HuH-7 (cell line): ENCODE measurements at places on chromosomes 16 and 17.

DNA sequence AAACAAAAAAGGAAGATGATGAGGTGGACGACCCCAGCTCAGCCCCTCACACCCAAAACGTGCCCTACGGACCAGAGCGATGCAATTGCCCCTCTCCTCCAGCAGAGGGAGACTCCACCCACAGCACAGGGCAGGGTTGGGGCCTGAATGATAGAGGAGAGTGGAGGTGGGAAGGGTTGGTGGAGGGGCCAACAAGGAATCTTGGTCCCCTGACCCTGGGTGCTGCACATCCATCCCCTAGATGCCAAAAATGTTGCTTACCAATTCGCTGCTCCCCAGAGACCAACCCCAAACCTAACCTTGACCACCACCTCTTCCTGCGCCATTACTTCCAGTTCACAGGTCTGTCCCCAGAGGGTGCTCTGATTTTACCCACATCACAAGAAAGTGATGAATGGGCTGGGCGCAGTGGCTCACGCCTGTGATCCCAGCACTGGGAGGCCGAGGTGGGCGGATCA, 12.9 kb downstream of the P2RX5 start:
- DNase-seq: peak; percentile 86

GRCh38 chr16:914440-914839, 56.3 kb downstream of the LMF1 start:
- DNase-seq: no peak

- no peak for DNase-seq
These were observed 5.8 kb downstream of the PPY start for GRCh38 chr17:43936434-43936833.

DNA sequence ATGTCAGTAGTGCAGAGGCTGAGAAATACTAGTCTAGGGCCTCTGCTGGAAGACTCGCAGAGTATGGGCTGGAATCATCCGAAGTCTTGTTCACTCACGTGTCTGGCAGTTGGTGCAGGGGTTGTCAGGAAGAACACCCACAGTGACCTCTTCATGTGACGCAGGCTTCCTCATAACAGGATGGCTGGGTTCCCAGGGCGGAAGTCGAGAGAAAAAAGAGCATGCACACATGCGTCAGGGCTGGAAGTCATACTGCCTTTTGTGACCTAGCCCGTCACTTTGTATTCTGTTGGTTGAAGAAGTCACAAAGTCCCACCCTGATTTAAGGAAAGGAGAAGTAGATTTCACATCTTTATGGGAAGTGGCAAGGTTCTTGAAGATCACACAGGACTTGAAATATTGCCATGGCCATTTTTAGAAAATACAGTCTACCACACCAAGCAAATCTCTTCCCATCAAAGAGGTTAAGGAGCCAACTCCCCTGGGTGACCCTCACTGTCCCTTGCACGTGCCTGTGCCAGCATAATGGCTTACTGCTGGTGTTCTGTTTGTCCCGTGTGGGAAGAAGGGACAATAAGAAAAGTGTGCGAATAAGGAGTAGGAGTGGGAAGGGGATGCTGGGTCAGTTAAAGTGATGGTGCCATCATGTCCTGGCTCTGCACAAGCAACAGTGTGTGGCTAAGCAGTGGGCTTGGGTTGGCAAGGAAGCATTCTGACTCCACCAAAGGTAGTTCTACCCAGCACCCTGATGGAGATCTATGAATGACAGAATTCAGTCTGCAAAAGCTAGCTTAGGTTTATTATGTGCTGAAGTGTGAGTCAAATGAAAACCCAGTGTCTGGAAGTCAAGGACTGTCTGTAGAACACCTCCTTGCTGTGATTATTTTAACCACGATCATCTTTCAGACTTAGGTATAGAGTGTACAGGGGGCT, 28.1 kb downstream of the HEATR3 start:
- DNase-seq: no peak

DNA sequence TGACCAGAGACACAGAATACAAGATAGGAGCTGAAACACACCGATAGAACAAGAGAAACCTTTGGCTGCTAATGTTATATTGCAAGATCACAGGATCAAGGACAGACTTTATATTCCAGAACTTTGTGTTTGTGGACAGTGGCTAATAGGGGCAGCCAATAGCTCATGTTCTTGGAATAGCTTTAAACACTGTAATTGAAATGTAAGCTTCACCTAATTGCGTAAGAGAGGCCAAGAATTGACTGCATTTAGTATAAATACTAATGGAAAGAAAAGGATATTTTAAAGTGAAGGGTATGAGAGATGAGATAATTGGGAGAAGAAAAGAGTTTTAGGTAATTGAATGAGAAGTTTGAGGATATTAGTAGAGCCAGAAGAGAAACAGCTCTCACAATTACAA, 758.8 kb downstream of the CDH11 start:
- no peak for DNase-seq

- peak; percentile 86 for DNase-seq
These were observed 5.4 kb upstream of the NFATC3 start for GRCh38 chr16:68079626-68080344.

GRCh38 chr17:44438636-44439035, 49.2 kb upstream of the ITGA2B start:
- DNase-seq: no peak

- no peak for DNase-seq
These were observed 224.3 kb downstream of the MSI2 start for GRCh38 chr17:57480438-57481196.

DNA sequence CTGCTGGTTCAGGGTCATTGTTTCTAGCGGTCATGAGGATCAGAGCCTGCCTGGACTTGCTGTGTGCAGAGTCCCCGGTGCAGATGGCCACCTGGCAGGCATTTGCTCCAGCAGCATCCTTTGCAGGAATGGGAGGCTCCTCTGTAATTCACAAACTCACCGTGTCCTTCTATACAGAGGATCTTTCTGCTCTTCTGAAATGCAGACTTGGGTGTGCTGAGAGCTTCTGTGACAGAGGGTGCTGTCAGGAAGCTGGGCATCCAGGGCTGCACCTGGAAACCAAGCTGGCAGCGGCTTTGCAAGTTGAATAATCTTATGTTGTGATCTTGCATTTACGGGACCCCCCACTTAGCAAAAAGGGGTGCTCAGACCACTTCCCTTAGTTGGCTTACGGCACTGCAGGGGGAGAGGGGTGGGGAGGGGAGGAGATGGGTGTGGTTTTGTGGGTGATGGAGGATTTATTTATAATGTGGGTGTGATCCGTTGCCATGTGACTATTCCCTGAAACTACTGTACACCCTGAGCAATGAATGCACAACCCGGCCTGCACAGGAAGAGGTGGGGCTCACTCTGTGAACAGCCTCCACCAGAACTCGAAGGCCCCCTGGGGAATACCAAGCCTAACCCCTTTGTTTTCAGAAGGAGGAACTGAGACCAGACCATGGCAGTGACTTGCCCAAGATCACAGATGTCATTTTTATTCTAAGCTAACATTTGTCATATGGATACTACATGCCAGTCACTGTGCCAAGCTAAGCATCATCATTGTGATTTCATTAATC, 178.3 kb downstream of the PRKCB start:
- DNase-seq: no peak

- no peak for DNase-seq
These were observed 23.1 kb upstream of the DNAH17 start for GRCh38 chr17:78600181-78600721.

- DNase-seq: no peak
These were observed 27.4 kb upstream of the SLC6A2 start for GRCh38 chr16:55628306-55628968.

DNA sequence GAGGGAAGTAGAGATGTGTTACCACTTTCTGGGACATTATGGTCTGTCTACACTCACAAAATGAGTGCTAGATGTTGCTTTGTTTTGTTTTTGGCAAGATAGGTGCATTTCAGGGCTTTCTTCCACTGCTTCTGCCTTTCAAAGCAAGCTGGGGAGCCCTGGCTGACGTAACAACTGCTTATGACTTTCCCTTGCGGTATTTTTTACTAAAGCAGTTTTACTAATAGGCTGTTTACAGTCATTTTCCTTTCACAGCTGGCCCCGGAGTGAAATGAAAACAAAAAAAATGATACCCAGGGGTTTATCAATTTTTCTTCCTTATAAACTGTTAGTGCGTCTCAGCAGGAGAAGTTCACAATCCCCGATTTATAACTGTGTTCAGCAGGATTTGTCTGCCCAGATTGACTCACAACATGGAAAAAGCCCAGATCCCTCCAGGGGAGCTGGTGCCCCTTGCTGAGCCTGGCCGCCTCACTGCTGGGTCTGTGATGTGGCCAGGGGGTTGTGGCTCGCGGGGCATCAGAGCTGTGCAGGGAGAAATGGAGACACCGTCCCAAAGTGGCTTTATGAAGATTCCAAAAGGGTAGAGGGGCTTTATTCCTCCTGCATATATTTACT, 184.4 kb upstream of the HS3ST3A1 start:
- DNase-seq: no peak

DNA sequence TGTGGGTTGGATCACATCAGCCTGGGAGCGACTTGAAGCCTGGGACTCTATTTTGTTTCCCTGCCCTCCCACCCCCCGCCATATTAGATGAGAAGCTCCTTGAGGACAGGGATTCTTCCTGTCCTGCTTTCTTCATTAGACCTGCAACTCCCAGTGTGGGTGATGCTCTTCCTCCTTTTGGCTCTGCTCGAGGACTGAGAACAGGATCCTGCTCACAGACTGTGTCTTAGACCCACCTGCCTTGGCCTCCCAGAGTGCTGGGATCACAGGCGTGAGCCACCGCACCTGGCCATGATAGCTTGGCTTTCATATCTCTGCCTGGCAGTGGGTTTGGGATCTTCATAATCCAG, 21.5 kb upstream of the TNS4 start:
- no peak for DNase-seq

DNA sequence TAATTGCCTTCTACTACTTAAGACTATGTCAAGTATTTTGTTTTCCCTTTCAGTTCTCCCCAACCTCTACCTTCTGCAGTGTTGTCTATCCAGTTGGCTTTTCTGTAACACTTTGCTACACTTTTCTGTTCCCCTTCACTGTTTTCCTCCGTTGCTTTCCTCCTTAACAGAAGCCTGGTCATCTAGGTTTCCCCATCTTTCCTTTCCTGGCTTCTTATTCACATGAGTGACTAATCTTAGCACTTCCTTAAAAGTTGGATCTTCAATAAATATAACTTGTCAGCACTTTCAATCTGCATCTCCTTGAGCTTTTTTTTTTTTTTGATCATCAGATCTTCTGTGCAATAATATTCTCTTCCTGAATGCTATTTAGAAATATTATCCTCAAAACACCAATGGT, 2.8 kb upstream of the SLFN11 start:
- no peak for DNase-seq

- DNase-seq: no peak
These were observed 74.7 kb downstream of the CHD9 start for GRCh38 chr16:53129281-53130158.

DNA sequence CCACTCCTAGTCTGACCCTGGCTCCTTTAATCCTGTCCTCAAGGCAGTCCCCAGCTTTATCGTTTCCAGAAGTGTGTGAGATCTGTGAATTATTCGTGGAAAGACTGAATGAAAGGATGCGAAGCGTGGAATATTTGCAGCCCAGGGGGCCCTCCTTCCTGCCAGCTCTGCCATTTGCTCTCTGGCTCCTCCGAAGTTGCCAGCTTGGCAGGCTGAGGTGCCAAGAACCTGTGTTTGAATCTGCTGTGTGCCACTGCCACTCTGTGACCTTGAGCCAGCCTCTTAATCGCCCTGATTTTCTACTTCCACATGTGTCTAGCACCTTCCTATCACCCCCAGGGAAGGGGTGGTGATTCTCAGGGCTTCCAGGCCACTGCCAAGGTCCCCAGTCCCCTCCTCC, 10.8 kb downstream of the TBKBP1 start:
- no peak for DNase-seq

GRCh38 chr16:88327561-88328312, 55.0 kb upstream of the ZNF469 start:
- no peak for DNase-seq

DNA sequence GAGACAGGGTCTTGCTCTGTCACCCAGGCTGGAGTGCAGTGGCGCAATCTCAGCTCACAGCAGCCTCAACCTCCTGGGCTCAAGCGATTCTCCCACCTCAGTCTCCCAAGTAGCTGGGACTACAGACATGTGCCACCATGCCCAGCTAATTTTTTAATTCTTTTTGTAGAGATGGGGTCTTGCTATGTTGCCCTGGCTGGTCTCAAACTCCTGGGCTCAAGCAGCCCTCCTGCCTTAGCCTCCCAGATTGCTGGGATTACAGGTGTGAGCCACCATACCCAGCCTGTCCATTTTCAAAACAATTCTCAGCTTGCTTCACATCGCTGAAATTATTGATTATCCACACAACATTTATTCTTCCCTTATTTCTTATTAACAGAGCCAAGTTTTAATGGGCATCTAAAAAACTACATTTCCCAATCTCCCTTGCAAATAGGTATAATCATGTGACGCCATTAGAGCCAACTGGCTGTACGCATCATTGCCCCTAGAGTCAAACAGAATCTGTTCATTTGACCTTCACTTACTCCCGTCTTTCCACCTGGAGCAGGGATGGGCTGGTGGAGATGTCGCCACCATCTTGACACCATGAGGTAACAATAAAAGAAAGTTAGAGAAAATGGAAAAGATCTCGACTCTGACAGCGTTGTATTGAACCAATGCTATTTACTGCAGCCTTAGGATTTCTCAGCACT, 148.0 kb upstream of the FOXF1 start:
- no peak for DNase-seq

DNA sequence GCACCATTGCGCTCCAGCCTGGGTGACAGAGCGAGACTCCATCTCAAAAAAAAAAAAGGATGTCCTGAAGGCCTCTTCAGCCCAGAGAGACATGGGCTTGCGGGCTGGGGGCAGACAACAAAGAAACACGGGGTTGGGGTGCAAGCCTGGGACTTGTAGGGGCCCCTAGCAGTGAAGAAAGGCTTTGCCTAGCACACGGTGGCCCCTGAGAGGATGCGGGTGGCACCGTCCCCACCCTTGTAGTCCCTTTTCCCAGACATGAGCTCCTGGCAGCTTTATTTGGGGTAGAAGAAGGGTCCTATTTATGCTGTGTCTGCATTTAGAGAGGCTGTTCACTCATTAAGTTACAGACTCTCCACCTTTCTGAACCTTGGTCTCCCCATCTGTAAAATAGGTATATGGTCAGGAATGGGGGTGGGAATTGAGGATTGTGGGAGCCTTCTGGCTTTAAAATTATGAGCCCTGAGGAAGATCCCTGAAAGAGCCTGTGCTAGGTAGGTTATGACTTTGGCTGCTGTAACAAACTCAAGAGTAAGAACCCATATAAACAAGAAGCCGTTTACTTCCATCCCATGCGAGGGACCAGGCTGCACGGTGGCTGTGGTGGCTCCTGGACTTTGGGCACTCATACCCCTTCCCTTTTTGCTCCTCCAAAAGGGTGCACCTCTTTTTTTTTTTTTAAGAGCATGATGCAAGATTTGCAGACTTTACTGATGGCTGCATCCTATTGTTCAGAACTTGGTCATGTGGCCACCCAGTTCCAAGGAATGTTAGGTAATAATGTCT, 20.6 kb upstream of the ADGRG1 start:
- no peak for DNase-seq

DNA sequence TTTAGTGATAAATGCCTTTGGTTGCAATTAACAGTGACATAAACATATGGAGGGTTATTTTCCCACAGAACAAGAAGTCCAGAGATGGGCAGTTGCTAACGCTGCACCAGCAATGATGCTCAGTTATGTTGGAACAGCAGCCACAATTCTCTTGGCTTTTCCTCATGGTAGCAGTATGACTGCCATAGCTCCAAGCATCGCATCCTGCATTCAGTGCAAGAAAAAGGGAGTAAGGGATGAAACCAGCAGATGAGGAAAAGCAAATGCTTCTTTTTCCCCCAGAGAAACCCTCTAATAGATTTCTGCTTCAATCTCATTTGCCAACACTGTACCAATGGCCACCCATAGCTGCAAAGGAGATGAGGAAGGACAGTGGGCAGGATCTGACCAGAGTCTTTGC, 13.0 kb upstream of the ZCCHC14 start:
- no peak for DNase-seq

- peak; percentile 77 for DNase-seq
These were observed 518.5 kb upstream of the EEF2KMT start for GRCh38 chr16:5615868-5616642.
